CD8-positive, alpha-beta memory T cell (primary cell): ENCODE measurements at places on chromosomes 1 and 21. TPM values are rescaled to one million over a fixed set of nuclear protein-coding genes. Genes with fewer than 3 reads are reported as not detected.

DNA sequence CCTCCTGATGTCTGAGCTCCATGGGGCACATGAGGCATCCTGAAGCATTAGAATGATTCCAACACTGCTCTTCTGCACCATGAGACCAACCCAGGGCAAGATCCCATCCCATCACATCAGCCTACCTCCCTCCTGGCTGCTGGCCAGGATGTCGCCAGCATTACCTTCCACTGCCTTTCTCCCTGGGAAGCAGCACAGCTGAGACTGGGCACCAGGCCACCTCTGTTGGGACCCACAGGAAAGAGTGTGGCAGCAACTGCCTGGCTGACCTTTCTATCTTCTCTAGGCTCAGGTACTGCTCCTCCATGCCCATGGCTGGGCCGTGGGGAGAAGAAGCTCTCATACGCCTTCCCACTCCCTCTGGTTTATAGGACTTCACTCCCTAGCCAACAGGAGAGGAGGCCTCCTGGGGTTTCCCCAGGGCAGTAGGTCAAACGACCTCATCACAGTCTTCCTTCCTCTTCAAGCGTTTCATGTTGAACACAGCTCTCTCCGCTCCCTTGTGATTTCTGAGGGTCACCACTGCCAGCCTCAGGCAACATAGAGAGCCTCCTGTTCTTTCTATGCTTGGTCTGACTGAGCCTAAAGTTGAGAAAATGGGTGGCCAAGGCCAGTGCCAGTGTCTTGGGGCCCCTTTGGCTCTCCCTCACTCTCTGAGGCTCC lies 11.1 kb upstream of the RASSF5 start:
- peaks cover 43% of the 10 kb centered on the region for H3K36me3 ChIP-seq
- H3K4me3 ChIP-seq, result no peak overlapping the region
- H3K4me1 ChIP-seq, result no peaks in the 10 kb centered on the region
- no peak overlapping the region for H3K27ac ChIP-seq
- DNase-seq, result no peak

- H3K4me3 ChIP-seq, result no peak overlapping the region
- no peak overlapping the region for H3K27ac ChIP-seq
- no peaks in the 10 kb centered on the region for H3K36me3 ChIP-seq
- no peak for DNase-seq
- H3K27me3 ChIP-seq, result peaks cover 6% of the 10 kb centered on the region
- H3K4me1 ChIP-seq, result peaks cover 12% of the 10 kb centered on the region
These were observed 30.3 kb upstream of the PLA2G2C start for GRCh38 chr1:20216574-20216973.

DNA sequence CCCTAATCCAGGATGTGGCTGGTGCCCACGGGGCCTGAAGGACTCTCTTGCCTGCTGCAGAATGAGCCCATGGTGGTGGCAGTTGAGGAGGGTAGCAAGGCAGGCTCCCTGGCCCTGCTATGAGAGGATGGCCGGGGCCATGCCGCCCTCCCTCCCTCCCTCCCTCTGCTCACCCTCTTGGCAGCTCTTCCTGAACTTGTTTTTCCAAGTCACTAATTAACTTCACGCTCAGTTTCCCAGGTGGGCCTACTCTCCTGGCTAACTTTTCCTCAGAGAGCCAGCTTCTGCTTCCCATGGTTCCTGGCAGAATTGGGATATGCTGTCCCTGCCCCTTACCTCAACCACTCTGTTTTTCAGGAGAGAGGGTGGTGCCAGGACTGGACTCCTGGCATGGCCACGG lies 10.2 kb downstream of the KCNC4 start:
- DNase-seq, result no peak
- H3K36me3 ChIP-seq, result no peaks in the 10 kb centered on the region
- H3K27ac ChIP-seq, result no peak overlapping the region
- H3K27me3 ChIP-seq, result no peaks in the 10 kb centered on the region
- no peaks in the 10 kb centered on the region for H3K4me1 ChIP-seq

- no peak overlapping the region for H3K4me3 ChIP-seq
- no peak overlapping the region for H3K27ac ChIP-seq
- no peaks in the 10 kb centered on the region for H3K36me3 ChIP-seq
- no peaks in the 10 kb centered on the region for H3K4me1 ChIP-seq
- no peak for DNase-seq
These were observed 15.3 kb upstream of the TNFSF4 start for GRCh38 chr1:173222149-173223030.

DNA sequence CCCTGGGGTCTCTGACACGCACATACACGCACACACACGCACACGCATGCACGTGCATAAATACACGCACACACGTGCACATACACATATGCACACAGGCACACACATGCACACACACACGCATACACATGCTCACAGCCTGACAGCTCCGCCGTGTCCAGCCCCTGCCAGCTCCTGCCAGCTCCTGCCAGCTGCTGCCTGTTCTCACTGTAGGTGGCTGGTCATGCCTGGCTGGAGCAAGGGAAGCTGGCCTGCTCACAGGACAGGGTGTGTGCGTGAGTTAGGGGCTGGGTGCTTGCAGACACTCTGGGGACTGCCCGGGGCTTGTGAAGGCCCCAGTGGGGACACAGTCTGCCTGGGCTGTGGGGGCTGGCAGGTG lies 4.9 kb downstream of the PLCH2 start:
- H3K36me3 ChIP-seq, result no peaks in the 10 kb centered on the region
- H3K4me1 ChIP-seq, result no peaks in the 10 kb centered on the region
- DNase-seq, result no peak
- no peak overlapping the region for H3K4me3 ChIP-seq

DNA sequence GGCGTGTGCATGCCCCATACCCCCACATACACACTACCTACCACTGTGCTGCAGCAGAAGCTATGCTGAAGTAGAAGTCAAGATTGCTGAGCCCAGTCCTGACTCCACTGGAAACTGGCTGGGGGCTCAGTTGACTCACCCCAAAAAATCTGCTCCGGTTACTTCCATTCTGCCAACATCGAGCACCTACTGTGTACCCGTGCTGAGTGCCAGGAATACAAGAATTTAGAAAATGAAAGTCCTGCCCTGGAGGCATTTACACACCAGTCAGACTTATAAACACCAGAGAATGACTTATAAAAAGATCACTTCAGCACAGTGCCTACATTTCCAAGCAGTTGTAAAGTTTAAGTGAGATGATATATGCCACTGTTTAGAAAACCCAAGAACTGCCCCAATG lies 99.1 kb downstream of the NMNAT2 start:
- no peaks in the 10 kb centered on the region for H3K27me3 ChIP-seq
- no peaks in the 10 kb centered on the region for H3K4me1 ChIP-seq
- no peak for DNase-seq
- H3K27ac ChIP-seq, result no peak overlapping the region
- no peak overlapping the region for H3K4me3 ChIP-seq
- no peaks in the 10 kb centered on the region for H3K36me3 ChIP-seq

DNA sequence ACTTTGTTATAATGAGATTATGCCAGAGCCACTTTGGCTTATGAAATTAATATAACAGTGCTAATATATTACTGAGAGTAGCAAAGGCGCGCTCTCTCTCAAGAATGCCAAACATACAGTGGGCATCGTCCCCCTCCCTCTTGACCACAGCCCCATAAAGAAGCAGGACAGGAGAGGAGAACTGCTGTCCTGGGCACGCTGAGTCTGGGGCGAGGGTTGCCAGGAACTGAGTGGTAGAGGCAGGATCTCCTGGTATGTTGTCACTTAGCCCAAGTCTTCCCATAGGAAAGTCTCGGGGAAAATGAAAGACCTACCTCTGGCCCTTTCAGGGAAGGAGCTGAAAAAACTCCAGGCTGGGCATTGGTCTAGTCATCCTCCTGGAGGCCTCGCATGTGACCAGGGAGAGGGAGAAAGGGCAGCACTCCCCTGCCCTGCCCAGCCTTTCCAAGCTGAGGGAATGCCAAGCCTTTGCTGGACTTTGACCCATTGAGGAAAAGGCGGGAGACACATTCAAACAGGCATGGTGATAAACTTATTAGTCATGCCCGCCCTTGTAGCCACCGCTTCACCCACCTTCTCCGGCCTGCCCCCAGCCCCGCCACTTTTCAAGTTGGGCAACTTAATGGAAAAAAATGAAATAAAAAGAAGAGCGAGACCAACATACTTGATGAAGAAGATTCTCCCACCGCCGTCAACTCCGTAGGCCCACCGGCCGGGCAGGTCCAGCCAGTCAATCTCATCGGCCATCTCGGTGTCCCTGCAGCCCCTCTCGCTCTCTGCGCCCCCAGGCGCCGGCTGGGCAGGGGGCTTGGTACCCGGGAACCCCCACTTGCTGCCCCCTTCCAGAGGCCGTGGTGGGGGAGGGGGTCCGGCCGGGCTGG lies 17.4 kb upstream of the PLEKHA6 start:
- H3K4me3 ChIP-seq, result no peak overlapping the region
- peaks cover 4% of the 10 kb centered on the region for H3K4me1 ChIP-seq
- H3K27me3 ChIP-seq, result no peaks in the 10 kb centered on the region
- no peak overlapping the region for H3K27ac ChIP-seq

GRCh38 chr1:56934430-56935060 lies 31.3 kb downstream of the C8B start:
- no peaks in the 10 kb centered on the region for H3K27me3 ChIP-seq

The PIK3R3 gene
- 4.3 TPM for total RNA-seq

The OR2T35 gene
- total RNA-seq, result not detected

The LCA5L gene
- 0.13 TPM for total RNA-seq

The ZNF648 gene
- not detected for total RNA-seq

The EPHA10 gene
- 0.04 TPM for total RNA-seq

The COL9A2 gene
- total RNA-seq, result 4.4 TPM

The OPRD1 gene
- not detected for total RNA-seq

The FOXD2 gene
- 0.18 TPM for total RNA-seq

The WDR64 gene
- not detected for total RNA-seq
